Esophagus squamous epithelium (tissue), 5 donors: ENCODE measurements at places on chromosomes 7 and 10. TPM values are rescaled to one million over a fixed set of nuclear protein-coding genes. Genes with fewer than 3 reads are reported as not detected.

PLAU gene
- 14.0 TPM for total RNA-seq

OPN4 gene
- not detected for total RNA-seq

TMEM176A gene
- total RNA-seq: 18.1 TPM

COBL gene
- 9.5 TPM for total RNA-seq

DNAH11 gene
- 7.4 TPM for total RNA-seq

GPR85 gene
- total RNA-seq: 0.31 TPM

BLNK gene
- total RNA-seq: 50.5 TPM

VPS37D gene
- not detected for total RNA-seq

CYP2E1 gene
- total RNA-seq: 26.9 TPM

IDI2 gene
- not detected for total RNA-seq

HOGA1 gene
- total RNA-seq: 1.1 TPM

CPA2 gene
- not detected for total RNA-seq
